ENCODE measurements at places on chromosomes 13 and 19. TPM values are rescaled to one million over a fixed set of nuclear protein-coding genes. Genes with fewer than 3 reads are reported as not detected.

DNA sequence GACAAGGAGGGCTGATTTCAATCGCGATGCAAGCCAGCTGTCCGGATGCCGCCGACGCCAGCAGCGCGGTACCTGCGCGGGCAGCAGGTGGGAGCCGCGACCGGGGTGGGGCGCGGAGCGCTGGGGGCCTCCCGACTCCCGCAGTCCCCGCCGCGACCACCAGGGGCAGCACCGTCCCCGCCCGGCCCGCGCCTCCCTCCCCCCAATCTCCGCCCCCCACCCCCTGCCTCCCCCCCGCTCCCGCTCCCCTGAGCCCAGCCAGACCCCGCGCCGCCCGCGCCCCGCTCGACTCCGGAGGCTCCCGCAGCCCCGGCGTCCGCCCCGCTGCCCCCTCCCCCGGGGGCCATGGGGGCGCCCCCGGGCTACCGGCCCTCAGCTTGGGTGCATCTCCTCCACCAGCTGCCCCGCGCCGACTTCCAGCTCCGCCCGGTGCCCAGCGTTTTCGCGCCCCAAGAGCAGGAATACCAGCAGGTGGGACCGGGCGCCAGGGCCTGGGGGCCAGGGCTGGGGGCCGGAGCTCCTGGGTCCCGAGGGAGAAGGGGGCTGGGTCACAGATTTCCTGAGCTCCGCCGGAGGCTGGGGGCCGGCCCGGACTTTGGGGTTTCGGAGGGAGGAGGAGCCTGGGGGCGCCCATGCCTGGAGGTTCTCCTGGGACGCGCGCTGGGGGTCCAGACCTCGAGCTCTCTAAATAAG lies at the start of gene TTYH1:
Gene TTYH1 (plus strand): TSS at position 257 of the 693 bp plus-strand sequence. CDS start 89 bp downstream, at position 346.
- no peak for DNase-seq

DNA sequence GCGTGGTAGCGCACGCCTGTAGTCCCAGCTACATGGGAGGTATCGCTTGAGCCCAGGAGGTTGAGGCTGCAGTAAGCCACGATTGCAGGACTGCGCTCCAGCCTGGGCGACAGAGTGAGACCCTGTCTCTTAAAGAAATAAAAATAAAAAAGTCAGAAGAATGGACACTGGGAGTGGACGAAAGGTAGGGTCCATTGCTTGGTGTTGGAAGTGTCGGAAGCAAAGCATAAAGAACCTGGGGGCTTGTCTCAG lies 392 bp upstream of the ARHGAP33 start:
- no peak for DNase-seq

- no peak for DNase-seq
Observed at GRCh38 chr13:107005577-107005976, 437.6 kb upstream of the ARGLU1 start.

GRCh38 chr13:32829269-32829668 lies 187.0 kb upstream of the KL start:
- DNase-seq, result no peak

The LPAR2 gene
- polyA plus RNA-seq, result 18.3 TPM

The ZNF221 gene
- polyA plus RNA-seq, result 7.5 TPM

The IGFL3 gene
- not detected for polyA plus RNA-seq

The SLC10A2 gene
- polyA plus RNA-seq, result 0.72 TPM

GRCh38 chr19:12482509-12482886 lies 2.1 kb downstream of the ZNF709 start:
- no peak for DNase-seq

GRCh38 chr19:58536852-58537798 lies 6.7 kb upstream of the TRIM28 start:
- no peak for DNase-seq

The KEAP1 gene
- 89.6 TPM for polyA plus RNA-seq

DNA sequence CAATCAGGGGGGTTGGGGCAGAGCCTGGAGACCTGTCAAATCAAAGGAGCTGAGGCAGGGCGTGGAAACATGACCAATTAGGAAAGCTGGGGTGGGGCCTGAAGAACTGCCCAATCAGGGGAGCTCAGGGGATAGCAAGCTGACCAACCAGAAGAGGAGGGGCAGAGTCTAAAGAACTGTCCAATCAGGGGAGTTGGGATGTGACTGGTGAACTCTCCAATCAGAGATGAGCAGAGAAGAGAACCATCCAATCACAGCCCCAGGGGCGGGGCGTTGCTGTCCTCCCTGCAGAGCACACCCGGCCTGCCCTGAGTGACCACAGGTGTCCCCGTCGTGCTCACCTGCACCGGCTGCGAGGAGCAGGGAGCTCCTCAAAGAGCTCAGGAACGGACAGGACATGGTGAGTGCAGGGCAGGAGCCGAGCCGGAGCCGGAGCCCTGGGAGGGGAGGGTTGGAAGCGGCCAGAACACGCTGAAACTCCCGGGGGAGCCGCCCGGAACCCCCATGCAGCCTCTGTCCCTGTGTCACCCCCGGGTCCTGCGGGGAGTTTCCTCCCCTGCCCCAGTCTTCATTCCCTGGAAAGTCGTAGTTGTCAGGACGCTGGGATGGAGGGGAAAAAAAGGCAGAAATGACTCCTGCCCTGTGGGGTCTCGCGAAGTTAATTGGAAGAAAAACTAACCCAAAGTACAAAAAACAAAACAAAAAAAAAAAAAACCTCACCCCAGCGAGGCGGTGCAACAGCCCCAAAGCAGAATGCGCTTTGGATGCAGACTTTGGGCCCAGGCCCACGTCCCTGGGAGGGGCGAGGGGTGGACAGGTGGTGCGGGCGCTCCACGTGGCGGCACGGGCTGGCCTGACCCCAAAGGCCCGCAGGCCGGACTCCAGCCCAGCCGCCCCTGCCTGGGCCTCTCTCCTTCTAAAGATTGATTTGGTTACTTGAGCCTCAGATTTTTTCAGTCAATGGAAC lies at the start of gene ZNF556:
Gene ZNF556 (plus strand): TSS at position 311 of the 967 bp plus-strand sequence. CDS start 87 bp downstream, at position 398.
- DNase-seq, result no peak

The ANKLE1 gene
- polyA plus RNA-seq, result 0.65 TPM

DNA sequence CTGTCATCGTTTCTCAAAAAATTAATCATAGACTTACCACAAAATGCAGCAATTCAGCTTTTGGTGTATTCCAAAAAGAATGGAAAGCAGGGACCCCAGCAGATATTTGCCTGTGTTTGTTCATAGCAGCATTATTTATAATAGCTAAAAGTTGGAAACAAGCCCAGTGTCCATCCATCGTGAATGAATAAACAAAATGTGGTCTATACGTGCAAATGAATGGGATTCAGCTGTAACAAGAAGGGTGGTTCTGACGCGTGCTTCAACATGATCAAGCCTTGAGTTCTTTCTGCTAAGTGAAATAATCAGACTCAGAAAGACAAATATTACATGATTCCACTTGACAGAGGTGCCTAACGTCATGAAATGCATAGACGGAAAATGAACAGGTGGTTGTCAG lies 36.4 kb downstream of the PSG11 start:
- DNase-seq, result no peak

DNA sequence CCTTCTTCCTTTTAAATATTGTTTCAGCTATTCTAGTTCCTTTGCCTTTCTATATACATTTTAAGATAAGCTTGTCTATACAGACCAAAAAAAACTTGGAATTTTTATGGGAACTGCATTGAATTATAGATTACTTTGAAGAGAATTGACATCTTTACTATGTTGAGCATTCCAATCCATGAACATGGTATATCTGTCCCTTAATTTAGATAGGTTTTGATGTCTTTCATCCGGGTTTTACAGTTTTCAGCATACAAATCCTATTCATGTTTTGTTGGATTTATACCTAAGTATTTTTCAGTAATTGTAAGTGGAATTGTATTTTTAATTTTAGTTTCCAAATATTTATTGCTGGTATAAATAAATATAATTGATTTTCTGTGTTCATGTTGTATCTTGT lies 12.2 kb upstream of the IFNL1 start:
- no peak for DNase-seq

The RETN gene
- polyA plus RNA-seq, result 0.64 TPM

GRCh38 chr19:48418317-48419064 lies 25.0 kb downstream of the GRIN2D start:
- no peak for DNase-seq

GRCh38 chr13:27973961-27974662 lies 5.0 kb upstream of the CDX2 start:
- DNase-seq, result no peak

GRCh38 chr19:54287456-54287855 lies 6.5 kb upstream of the LILRB2 start:
- DNase-seq, result no peak

The PCDH17 gene
- 16.2 TPM for polyA plus RNA-seq

- DNase-seq, result no peak
Observed at GRCh38 chr13:49374585-49375290, 69.1 kb downstream of the CAB39L start.

The GARIN5A gene
- 5.9 TPM for polyA plus RNA-seq

- peak; percentile 74 for DNase-seq
Observed at GRCh38 chr13:93227878-93228642, 1.5 kb downstream of the GPC6 start.

DNA sequence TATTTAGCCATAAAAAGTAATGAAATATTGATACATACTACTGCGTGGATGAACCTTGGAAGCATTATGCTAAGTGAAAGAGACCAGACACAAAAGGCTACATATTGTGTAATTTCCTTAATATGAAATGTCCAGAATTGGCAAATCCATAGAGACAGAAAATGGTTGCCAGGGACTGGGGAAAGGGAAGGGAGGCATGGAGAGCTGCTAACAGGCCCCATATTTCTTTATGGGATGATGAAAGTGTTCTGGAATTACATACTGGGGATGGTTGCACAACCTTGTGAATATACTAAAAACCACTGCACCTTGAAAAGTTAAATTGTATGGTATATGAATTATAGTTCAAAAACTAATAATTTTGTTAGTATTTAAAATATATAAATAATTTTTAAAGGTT lies 3.6 kb downstream of the IFT88 start:
- no peak for DNase-seq

The PSG2 gene
- polyA plus RNA-seq, result not detected

GRCh38 chr13:61756031-61756430 lies 340.4 kb upstream of the PCDH20 start:
- DNase-seq, result no peak

GRCh38 chr13:35909837-35910540 lies 221.2 kb downstream of the DCLK1 start:
- DNase-seq, result no peak

The MTUS2 gene
- 1.1 TPM for polyA plus RNA-seq

The NRTN gene
- polyA plus RNA-seq, result 2.0 TPM

GRCh38 chr19:12596927-12597548 lies 13.6 kb downstream of the ZNF490 start:
- no peak for DNase-seq

GRCh38 chr19:53898166-53898565 lies 10.9 kb upstream of the CACNG7 start:
- DNase-seq, result no peak

DNA sequence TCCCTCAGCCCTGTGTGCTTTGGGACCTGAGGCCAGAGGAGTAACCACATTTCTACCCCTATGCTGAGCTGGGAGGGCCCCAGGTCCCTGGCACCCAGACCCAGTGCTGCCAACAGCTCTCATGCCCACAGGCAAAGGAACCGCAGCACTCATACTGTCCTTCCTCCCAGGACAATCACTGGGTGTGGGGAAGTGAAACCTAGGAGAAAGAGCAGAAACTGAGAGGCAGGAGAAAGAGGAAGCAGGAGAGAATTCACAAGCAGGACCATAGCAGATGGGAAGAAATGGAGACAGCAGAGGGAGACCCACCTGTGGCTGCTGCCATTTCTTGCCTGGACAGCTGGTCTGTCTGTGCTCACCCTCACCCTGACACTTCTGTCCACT lies 18.9 kb downstream of the CCDC97 start:
- DNase-seq, result no peak

DNA sequence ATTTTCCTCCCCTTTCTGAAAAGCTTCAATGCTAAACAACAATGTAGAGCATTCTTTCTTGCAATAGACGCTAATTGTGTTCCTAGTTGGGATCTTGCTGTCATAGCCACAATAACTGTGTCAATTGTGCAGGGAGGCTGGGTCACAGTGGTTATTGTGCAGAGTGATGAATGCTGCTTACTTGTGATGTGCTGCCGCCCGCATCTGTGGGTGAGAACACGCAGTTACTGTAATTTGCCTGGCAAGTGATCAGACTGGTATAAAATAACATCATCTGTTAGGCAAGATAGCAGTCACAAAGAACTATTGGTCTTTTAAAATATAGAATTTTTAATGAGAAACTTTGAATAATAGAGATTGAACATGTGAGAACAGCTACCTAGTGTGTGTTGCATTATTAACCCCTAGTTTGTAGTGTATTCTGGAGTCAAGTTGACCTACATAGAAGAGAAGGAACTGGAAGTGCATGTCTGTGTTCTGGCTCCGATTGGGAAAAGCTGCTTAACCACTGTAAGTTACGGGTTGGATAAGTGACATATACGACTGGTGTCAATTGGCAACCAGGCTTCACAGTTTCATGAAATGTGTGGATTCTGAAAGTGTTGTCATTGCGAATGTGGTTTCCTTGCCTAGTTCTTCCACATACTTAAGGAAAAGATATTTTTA lies 43.6 kb downstream of the SLAIN1 start:
- DNase-seq, result no peak

The TMEM38A gene
- 9.3 TPM for polyA plus RNA-seq

The ALKBH7 gene
- polyA plus RNA-seq, result 34.5 TPM

DNA sequence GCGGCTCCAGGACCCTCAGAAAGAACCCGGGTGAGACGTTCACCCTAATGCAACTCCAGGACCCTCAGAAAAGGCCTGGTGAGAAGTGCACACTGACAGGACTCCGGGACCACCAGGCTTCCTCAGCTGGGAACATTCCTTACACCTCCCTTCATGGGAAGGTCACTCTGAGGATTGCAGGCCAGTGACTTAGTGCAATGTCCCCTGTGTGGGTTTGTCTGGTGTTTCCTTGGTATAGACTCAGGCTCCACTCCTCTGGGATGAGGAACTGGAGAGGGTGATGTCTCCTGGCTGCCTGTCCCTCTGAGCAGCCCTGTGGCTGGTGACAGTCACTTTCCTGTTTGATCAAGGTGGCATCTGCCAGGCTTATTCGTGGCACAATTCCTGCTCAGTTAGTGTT lies 49.7 kb downstream of the TEX29 start:
- no peak for DNase-seq

DNA sequence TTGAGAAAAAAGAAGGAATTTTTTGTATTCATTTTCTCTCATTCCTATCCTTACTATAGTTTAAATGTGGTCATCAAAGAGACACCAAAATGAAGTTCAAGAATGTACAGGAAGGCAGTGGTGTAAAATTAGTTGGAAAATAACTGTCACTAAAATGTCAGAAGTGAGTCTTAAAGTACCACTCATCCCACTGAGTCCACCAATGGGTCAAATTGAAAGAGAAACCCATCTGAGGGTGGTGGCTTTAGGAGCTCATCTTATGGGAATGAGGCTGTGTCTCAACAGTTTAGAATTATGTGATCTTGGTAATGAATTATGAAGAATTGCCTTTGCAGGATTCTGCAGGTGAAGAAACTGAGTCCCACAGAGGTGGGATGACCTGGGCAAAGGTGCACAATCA lies 403.5 kb downstream of the FGF9 start:
- no peak for DNase-seq

The ADAMTSL5 gene
- 0.61 TPM for polyA plus RNA-seq

The CPB2 gene
- 0.18 TPM for polyA plus RNA-seq

The ZNF254 gene
- polyA plus RNA-seq, result 43.2 TPM

- DNase-seq, result no peak
Observed at GRCh38 chr13:112236539-112237197, 139.5 kb upstream of the SPACA7 start.

- DNase-seq, result no peak
Observed at GRCh38 chr19:55699221-55699620, 24.2 kb downstream of the EPN1 start.

- no peak for DNase-seq
Observed at GRCh38 chr13:44398606-44399005, 25.0 kb downstream of the SERP2 start.

GRCh38 chr13:60976367-60976766 lies 439.3 kb downstream of the PCDH20 start:
- DNase-seq, result no peak

Data from right renal cortex interstitium (tissue), 3 donors.